ENCODE measurements at places on chromosomes 1 and 21.
A peak's percentile ranks its signal among the peaks of the same experiment; 100 is the strongest.

DNA sequence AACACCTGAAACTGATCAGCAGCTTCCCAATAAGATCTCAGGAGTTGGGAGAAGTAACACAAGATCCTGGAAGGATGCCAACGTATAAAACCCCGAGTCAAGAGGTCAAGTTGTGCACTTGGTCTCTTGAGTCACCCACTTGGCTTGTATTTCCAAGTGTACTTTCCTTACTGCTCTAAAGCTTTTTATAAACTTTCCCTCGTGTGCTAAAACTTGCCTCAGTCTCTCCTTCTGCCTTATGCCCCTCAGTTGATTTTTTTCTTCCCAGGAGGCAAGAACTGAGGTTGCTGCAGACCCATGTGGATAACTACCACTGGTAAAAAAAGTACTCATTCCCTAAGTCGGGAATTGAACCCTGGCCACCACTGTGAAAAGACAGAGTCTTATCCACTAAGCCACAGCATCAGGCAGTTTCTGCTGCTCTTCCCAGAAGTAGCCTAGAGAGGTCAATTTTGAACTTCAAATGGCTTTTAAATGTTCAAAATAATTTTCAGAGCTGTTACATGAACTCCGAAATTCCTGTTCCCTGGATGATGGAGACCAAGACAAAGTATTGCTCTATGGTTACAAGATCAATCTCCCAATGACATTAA lies 28.9 kb downstream of the ITLN2 start:
- no peak for DNase-seq

DNA sequence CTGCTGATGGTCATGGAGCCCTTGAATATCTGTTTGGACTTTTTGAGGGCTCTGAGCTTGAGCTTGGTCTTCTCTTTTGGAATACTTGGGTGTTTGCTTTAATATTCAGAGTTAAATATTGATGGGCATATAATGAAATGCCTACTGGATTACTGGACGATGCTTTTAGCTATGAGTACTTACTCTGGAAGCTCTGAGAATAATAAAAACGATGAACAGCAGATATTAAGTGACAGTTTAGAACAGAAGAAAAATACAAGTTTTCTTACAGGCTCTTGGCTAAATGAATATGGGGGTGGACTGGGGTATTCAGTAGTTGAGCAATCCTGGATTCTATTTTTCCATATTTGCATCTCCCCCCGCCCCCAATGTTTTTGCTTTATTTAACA lies 20.7 kb downstream of the GALNT2 start:
- no peak for DNase-seq

GRCh38 chr1:47189844-47190508 lies at the start of gene PDZK1IP1:
TSS of gene PDZK1IP1 (minus strand) at chr1:47190036. CDS start at chr1:47189932, 104 bp downstream.
- no peak for DNase-seq

- DNase-seq, result no peak
Measured at GRCh38 chr21:39934895-39935294, 67.7 kb downstream of the PCP4 start.

DNA sequence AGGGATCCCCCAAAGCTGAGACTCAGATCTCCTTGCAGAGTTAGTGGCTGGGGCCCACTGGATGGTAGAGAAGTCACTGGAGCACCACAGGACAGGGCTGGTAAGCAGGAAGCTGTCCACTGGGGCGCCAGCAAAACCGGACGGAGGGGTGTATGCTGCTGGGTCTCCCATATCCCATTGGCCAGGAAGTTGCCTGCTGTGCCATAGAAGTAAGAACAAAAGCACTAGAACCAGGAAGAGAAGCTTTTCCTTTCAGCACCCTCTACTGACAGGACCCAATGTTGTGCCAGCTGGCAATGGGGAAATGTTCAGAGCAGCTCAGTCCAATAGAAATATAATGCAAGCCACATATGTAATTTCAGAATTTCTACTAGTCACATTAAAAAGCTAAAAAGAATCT lies 146.6 kb downstream of the SPATA46 start:
- no peak for DNase-seq

DNA sequence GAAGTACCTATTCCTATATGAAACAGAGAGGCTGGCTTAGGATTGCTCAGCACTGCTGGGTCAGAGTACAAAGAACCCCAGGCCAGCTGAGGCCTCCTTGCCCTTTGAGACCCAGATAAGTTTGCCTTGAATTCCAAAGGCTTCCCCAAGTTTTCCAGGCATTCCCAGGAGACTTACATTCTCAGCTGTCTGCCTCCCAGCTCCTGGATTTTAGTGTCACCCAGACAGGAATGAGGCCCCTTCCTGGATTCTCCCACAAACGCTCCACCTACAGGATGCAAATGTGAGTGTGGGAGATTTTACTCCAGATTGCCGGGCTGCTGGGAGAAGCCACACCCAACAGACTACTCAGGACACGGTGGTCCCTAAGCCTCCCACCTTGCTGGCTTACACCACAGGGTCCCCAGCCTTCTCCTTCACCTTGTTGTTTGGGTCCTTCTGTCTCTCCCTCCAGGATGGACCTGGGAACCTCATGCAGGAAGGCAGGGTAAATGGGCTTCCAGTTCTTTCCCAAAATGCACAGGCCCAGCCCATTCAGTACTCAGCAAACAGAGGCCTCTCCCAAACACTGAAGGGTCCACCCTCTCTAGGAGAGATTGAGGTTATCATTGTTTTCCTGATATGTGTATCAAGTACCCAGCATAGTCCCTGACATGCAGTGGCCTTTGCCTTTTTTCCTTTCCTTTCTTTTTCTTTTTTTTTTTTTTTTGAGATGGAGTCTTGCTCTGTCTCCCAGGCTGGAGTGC lies 10.6 kb downstream of the RHBG start:
- no peak for DNase-seq

DNA sequence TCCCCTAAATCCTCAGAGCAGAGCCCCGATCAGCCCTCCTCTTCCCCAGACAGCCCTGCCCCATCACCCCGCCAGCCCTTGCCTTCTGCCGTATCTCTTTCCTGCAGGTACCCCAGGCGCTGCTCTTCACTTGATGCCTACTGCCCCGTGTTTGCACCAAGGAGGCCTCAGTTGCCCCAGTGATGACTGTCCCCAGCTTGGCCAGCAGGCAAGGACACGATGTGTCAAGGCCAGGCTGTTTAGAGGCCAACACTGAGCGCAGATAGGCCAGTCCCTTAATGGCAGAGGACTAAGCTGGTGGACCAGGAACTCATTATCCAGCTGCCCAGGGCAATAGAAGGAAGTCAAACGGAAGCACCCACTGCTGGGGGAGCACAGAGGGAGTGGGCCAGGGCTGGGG lies 68.4 kb downstream of the CAMK2N1 start:
- DNase-seq, result no peak

- DNase-seq, result no peak
Measured at GRCh38 chr1:238485057-238485911, 594.6 kb upstream of the ZP4 start.

- no peak for DNase-seq
Measured at GRCh38 chr1:37476460-37477197, 2.2 kb downstream of the ZC3H12A start.

DNA sequence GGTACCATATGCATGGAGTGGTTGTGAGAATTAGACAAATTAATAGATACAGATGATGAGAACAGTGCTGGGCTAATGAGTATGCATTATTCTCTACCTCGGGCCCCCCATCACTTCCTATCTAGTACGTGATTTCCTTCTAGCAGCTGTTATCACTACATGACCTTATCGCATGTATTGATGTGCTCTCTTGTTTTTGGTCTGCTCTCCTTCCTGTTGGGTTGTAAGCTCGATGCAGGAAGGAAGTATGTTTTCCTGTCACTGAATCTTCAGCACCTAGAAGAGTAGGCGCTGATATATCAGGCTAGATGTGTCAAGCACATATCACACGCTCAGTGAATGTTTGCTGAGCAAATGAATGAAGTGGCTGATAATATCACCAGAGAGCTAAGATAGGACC lies 43.9 kb upstream of the IFNAR2 start:
- DNase-seq, result peak; percentile 96

GRCh38 chr1:145960468-145961108 lies 2.8 kb upstream of the LIX1L start:
- peak; percentile 52 for DNase-seq

GRCh38 chr1:95201905-95202304 lies 32.1 kb upstream of the RWDD3 start:
- DNase-seq, result no peak
